ENCODE measurements at places on chromosomes 7 and 10. TPM values are rescaled to one million over a fixed set of nuclear protein-coding genes. Genes with fewer than 3 reads are reported as not detected.

DNA sequence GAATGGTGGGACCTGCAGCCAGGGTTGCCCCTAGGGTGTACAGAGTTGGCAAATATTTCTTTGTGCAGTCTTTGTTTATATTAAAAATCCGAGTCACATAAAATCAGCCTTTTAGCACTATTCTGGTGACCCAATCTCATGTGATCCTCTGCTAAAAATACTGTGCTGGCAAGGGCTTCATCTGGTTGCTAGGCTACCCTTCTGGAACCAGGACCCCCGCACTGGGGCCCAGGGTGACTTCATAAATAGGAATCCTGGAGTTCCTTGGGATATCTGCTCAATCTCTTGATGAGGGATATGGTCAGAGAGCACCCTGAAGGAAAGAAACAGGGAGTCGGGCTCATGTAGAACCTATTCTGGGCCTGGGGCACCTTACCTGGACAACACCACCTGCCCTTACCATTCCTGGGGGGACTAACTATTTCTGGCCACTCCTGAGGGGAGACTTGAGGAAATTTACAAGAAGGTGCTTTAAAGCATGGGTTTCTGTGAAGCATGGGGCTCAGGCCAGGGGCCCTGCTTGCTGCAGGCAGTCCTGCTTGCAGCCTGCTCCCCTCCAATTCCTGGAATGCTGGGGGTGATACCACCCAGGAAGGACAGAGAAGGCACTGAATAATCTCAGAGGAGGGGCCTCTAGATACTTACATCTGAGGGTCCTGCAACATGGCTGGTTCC, 44.7 kb downstream of the SH2D4B start:
- no peak for DNase-seq

DNA sequence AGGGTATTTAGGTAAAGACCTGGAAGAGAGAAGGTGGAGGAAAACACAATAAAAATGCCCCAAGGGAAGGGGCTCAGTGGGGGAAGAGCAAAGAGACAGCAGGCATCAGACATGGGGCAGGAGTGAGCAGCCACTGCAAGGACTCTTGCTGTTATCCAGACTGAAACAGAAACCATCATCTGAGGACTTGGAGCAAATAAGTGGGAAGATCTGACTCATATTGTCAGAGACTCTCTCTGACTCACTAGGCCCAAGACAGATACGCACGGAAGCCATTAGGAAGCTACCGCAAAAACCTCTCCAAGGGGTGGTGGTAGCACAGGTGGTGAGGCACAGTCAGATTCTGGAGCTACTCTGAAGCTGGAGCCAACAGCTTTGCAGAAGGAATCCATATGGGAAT, 110.7 kb downstream of the RNF32 start:
- peak; percentile 27 for DNase-seq

- DNase-seq: no peak
Measured at GRCh38 chr7:92177362-92177761, 1.6 kb downstream of the LRRD1 start.

GRCh38 chr10:79025199-79025832, 43.5 kb upstream of the ZMIZ1 start:
- DNase-seq: no peak

GRCh38 chr7:104625956-104626355, 297.6 kb downstream of the LHFPL3 start:
- DNase-seq: no peak

GRCh38 chr10:69815104-69815503, 13.4 kb downstream of the COL13A1 start:
- DNase-seq: no peak

VPS37D gene
- not detected for total RNA-seq

FAM131B gene
- total RNA-seq: 0.30 TPM

FBXL13 gene
- total RNA-seq: 0.17 TPM

Measured in activated CD4-positive, alpha-beta T cell treated with anti-CD3 and anti-CD28 coated beads, Interleukin-2, amount 10 ng/mL, durations not matched to agents 7 days and 5 days (primary cell).